ENCODE measurements at places on chromosomes 12 and 14.

DNA sequence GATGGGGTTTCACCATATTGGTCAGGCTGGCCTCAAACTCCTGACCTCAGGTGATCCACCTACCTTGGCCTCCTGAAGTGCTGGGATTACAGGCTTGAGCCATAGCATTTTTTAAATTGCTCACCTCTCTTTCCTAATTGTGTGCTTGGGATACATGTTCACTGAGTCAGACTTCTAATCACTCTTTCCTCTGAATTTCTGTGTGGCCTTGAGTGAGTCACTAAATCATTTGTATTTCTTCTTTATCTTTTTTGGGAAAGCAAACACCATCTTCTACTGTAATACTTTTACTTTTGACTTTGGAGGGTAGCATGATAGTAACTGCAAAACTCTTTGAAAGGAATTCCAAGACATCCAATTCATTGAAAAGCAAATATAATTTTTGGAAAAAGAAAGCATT is 60.8 kb downstream of the FLRT2 start:
- DNase-seq, result no peak

- DNase-seq, result no peak
Measured at GRCh38 chr14:104473244-104473565, 106.4 kb upstream of the C14orf180 start.

- no peak for DNase-seq
Measured at GRCh38 chr14:51614707-51615106, 37.0 kb upstream of the FRMD6 start.

- no peak for DNase-seq
Measured at GRCh38 chr12:107243341-107243740, 150.0 kb upstream of the CRY1 start.

DNA sequence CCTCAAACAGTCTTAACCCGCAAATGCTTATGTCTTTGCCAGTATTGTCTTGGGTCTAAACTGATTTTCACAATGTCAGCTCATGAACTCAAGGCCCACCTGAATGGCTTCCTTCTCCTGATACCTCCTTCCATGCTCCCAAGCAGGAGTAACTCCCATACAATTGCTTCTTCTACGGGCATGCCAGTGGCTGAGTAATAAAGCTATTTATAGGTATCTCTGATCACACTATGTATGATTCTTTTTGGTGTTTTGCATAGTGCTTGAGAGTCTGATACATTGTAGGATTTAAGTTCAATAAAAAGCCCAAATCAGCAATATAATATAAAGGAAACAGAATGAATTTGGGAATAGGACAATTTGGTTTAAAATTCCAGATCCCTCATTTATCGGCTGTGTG is 235.0 kb upstream of the DCN start:
- DNase-seq, result no peak

- no peak for DNase-seq
Measured at GRCh38 chr12:114729731-114730130, 45.8 kb upstream of the TBX3 start.

GRCh38 chr14:38553586-38553985 is 297.7 kb upstream of the CLEC14A start:
- no peak for DNase-seq

DNA sequence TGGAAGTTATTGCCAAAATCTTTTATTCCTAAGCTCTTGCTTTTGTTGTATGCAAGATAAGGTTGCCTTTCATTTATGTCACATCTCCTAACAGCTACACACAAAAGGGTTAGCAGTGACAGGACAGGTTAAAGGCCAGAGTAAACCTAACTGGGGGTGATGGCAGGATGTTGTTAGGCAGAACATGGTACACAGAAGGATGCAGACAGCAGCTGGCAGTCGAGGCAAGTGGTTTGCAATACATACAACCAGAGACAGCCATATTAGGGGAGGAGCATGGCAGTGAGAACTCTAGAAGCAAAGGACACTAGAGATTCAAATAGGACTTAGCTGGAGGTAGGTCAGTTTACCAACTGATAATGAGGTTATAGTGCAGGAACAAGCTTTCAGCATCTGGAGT is 2.7 kb upstream of the ABCD2 start:
- DNase-seq, result no peak

- DNase-seq, result no peak
Measured at GRCh38 chr12:86179855-86180254, 76.3 kb downstream of the MGAT4C start.

- DNase-seq, result no peak
Measured at GRCh38 chr14:56888274-56888673, 78.0 kb upstream of the OTX2 start.

DNA sequence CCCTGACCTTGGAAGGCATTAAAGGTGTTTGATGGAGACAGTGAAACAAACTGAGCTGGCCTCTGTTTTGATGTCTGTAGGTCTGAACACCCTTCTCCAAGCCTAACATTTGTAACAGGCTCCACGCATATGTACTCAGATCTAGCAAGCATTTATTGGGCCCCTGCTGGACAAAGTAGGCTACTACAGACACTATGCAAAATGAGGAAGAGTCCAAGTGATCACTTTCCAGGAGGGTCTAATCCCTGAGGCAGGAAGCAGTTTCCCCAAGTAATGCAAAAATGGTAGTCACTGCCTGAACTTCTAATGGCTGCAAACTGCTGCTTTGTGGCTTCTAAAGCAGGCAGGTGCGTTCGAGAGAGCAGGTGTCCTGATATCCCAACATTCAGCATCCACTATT is 405.8 kb downstream of the MED13L start:
- no peak for DNase-seq

DNA sequence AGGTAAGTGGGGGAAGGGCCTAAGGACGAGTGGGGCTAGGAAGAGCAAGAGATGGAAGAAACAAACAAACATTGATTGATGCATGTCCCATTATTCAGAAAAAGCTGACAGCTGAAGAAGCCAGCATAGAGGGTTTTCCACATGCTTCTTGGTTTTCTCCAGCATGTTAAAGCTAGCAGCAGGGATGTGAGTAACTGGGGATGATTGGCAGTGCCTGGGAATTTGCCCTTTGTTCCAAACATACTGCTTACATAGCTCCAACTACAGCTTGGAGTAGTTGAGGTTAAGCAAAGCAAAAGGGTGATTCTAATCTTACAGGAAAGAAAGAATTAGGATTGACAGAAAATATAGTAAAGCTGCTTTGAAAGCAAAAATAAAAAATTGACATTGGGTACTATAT is 68.0 kb upstream of the IFNG-AS1 start:
- no peak for DNase-seq

- no peak for DNase-seq
Measured at GRCh38 chr14:55347040-55347439, 64.6 kb downstream of the ATG14 start.

GRCh38 chr14:105063056-105063455 is 2.2 kb downstream of the GPR132 start:
- no peak for DNase-seq

All from T follicular helper cell (primary cell).